SK-N-DZ (cell line): ENCODE measurements at places on chromosomes 2 and 18.

- DNase-seq: no peak
Observed at GRCh38 chr2:64698668-64699444, 45.1 kb upstream of the SERTAD2 start.

DNA sequence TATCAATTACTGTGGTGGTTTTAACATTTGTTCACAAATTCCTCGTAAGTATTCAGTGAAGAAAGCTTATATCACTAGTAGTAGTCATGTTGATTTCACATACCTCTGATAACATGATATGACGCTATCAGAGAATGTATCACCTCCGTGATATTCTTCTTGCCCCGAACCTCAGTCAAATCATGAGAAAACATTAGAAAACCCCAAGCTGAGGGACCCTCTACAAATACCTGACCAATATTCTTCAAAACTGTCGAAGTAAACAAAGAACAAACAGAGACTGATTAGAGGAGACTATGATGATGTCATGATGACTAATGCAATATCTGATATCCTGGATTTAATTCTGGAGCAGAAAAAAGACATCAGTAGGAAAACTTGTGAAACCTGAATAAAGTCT lies 85.6 kb upstream of the SPOPL start:
- no peak for DNase-seq

DNA sequence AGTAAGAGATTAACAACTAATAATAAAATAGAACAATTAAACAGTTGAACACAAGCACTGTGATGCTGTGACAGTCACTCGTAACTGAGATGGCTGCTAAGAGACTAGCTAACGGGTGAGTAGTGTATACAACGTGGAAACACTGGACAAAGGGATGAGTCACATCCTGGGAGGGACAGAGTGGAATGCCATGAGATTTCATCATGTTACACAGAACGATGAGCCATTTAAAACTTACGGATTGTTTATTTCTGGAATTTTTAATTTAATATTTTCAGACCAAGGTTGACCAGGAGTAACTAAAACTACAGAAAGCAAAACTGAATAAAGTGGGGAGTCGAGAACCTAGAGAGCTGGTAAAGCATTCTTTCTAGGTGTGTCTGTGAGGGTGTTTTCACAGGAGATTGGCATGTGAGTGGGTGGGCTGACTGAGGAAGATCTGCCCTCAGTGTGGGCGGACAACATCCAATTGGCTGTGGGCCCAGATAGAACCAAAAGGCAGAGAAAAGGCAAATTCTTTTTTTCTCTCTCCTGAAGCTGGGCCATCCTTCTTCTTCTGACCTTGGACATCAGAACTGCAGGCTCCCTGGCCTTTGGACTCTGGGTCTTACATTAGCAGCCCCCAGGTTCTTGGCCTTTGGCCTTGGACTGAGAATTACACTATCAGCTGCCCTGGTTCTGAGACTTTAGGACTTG lies 14.6 kb downstream of the TMSB10 start:
- DNase-seq: no peak

GRCh38 chr2:49351560-49351959 lies 197.2 kb upstream of the FSHR start:
- DNase-seq: no peak

DNA sequence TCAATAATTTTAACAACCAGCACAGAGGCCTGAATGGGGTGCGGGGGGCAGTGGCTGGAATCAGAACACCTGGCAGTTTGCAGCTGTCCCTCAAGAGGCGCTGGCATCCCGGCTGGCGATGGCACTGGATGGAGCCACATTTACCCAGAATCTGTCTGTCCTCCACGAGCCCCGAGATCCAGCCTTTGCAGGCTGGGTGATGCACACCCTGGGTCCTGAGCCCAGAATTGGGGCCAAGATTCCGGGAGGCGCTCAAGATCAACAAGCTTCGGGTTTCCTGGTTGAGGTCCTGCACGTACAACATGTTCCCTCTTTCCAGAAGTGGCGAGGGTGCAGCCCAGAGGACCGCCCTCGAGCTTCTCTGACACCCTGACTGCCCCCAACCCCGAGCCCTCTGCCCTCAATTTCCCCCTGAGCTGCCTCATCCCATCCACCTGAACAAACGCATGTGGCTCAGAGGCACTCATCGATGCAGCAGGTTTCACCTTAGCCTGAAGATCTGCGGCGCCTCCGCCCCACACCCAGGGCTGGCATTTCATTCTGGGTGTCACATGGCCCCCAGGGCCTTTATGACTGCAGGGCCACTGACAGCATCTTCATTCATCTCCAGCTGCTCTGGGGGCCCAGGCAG lies 97.5 kb downstream of the TFCP2L1 start:
- DNase-seq: no peak

- no peak for DNase-seq
Observed at GRCh38 chr2:207725873-207726578, 14.6 kb downstream of the CCNYL1 start.

GRCh38 chr18:77985526-77986281 lies 736.1 kb downstream of the GALR1 start:
- DNase-seq: no peak

DNA sequence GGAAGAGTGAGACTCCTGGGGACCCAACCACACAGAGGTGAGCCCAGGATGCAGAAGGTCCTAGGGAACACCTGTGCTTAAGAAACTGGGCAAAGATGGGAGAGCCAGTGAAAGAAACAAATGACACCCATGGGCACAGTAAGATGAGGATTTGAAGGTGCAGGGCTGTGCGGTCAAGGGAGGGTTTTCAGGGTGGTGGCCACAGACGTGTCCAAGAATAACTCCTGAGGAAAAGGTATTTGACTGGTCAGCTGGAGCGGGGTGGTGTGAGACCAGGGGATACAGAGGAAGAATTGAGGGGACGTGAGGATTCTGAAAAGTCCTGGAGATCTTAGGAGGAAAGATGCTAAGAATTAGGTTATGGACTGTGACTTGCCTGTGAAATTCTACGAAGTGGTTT lies 142.9 kb downstream of the TMEM163 start:
- no peak for DNase-seq

DNA sequence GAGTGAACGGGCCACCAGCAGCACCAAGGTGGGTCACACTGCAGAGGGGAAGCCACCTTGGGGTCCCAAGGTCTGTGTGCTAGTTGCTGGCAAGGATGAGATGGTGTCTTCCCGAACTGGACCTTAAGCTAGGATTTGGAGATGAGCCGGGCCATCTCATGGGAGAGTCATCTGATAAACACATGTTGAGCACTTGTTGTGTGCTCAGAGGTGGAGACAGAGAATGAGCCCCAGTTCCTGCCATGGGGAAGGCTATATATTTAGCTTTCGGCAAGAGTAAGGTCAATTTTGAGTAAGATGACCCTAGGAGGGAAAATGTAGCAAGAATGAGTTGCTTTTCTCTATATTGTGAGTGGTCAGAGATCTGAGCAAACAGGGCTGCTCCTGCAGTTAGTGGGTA lies 41.4 kb upstream of the RPL31 start:
- DNase-seq: no peak

- no peak for DNase-seq
Observed at GRCh38 chr2:174322746-174323145, 12.0 kb upstream of the SP9 start.

DNA sequence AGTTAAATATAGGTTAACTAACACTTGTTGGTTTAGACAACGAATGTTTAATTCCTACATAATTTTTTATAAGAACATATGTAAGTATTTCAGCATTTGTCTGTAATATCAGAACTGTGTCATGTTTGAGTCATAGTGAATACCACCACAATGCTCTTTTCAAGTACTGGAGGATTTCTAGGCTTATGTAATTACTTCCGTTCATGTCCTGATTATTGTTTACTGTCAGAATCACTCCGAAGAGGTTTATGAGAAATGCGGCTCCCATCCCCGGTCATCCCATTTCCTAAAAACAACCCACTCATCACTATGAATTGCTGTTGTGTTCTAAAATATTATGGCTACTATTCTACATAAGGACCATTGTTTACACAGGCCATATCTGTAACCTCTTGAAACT lies 45.1 kb downstream of the CDH19 start:
- DNase-seq: no peak

- DNase-seq: no peak
Observed at GRCh38 chr2:29892585-29893259, 28.7 kb downstream of the ALK start.

DNA sequence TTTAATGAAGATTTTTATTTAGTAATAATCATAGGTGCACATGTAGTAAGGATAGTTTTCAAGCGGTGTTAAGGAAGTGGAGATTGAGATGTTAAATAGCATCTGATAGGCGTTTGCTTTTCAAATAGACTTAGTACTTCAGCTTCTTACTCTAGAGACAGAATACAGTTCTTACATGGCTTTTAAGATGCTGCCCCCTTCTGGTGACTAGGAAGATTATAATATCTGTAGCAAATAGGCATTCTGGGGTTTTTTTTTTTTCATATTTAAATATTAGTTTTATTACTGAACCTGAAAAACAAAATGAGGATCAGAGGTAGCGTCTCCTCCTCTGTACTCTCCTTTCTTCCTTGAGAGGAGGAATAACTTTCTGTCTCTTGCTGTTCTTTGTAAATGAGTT lies 100.2 kb downstream of the AGAP1 start:
- peak; percentile 67 for DNase-seq

GRCh38 chr2:54767921-54768320 lies 44.5 kb downstream of the EML6 start:
- DNase-seq: no peak

DNA sequence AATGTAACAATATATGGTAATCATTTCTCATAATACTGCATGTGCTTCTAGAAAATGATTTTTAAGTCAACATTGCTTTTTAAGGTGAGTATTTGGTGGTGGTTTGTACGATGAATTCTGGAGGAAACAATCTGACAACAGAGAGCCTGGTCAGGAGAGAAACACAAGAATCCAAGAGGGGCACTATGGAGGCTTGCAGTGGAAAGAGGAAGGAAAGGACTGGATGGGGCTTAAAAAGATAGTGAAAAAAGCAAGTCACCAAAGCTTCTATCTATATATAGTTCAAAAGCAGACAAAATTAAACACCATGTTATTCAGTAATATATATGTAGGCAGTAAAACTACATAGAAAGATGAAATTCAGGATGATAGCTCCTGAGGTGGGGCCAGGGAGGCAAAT lies 109.4 kb upstream of the SERTAD2 start:
- no peak for DNase-seq

DNA sequence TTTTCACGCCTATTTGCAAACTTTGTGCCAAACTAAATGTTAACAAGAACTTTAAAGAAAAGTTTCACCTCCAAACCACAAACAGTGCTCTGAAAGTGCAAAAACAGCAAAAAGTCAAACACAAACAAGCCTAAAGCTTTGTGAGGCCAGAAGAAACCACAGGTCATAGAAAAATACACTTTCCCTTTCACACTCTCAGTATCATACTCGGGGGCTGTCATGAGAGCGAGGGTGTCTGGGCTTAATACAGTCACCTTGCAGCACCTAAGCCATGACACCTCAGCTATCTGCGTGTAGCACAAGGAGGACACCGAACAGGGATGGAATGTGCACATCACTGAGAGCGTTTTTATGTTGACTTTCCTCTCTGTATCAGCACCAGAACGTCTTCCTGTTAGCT lies 26.6 kb upstream of the SEH1L start:
- DNase-seq: no peak

DNA sequence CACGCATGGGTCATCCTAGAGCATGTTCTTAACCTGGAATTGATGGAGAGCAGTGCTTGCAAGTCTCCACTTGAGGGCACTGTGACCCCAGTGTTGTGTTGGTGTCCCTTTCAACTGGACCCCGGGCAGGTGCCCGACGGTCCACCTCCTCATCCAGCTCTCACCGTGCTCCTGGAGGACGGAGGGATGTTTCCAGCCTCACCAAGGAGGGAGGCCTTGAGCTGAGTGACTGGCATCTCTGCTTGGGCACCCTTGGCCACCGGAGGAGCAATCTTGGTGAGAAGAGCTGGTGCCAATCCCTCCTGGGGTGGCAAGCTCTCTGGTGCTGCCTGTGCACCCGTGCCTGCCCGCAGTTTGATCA lies 45.4 kb upstream of the ASB18 start:
- DNase-seq: peak; percentile 12

DNA sequence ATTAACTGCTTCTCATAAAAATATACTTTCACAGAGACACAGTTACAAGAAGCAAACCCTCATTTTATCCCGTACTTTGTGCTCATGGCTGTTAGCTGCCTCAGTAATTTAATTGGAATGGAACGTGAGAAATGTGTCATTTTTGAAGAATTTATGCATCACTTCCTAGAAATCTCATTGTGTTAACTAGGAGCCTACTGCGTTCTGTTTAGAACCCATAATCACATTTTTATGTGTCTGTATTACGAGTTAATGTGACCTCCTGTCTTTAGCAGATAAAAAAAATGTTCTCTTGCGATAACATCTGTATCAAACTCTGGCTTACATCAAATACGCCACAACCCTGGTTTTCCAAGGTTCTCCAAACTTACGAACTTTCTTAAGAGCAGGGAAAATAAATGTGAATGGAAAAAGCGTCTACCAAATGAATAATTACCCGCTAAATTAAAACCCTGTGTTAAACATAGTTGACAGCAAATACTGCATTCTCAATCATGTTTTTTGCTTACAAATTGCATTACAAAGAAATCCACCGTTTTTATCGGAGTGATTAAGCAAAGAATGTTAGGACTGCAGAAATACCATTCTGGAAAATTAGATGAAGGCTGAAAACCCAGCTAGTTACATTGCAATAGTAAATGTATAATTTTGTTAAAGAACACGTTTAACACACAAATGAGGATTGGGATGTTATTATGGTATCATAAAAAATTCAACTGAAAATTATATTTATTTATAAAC lies 12.1 kb upstream of the GBX2 start:
- DNase-seq: peak; percentile 71

DNA sequence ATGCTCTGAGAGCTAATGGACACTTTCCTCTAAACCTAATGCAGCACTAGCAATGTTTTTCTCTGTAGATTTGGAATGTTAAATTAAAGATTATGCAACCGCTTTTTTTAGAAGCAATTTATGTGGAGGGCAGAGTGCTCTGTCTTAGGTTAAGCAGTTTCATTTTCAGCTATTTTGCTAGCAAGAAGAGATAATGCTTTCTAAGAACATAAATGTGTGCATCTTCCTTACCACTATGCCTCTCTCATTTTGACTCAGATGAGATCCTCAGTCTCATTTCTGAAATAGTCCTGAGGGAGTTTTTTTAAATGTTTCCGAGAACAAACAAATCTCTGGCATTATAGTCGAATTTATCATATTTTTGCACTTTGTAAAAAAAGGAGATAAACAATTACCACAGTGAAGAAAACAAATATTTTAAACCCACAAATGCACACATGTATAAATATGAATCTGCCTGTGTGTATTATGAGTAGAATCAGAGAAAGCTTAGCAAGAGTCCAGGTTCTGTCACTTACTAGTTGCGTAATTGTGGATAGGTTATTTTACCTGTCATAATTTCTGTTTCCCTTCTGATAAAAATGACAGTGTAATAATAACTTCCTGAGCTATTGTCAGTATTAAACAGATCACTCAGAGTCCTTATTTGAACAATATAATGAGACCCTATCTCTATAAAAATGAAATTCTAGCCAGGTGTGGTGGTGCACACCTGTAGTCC lies 207.7 kb upstream of the CRIM1 start:
- DNase-seq: no peak

- peak; percentile 38 for DNase-seq
Observed at GRCh38 chr2:85888020-85888683, 638 bp downstream of the ST3GAL5 start.
